Tibial nerve (tissue), 4 donors: ENCODE measurements at places on chromosomes 3 and 15. TPM values are rescaled to one million over a fixed set of nuclear protein-coding genes. Genes with fewer than 3 reads are reported as not detected.

DNA sequence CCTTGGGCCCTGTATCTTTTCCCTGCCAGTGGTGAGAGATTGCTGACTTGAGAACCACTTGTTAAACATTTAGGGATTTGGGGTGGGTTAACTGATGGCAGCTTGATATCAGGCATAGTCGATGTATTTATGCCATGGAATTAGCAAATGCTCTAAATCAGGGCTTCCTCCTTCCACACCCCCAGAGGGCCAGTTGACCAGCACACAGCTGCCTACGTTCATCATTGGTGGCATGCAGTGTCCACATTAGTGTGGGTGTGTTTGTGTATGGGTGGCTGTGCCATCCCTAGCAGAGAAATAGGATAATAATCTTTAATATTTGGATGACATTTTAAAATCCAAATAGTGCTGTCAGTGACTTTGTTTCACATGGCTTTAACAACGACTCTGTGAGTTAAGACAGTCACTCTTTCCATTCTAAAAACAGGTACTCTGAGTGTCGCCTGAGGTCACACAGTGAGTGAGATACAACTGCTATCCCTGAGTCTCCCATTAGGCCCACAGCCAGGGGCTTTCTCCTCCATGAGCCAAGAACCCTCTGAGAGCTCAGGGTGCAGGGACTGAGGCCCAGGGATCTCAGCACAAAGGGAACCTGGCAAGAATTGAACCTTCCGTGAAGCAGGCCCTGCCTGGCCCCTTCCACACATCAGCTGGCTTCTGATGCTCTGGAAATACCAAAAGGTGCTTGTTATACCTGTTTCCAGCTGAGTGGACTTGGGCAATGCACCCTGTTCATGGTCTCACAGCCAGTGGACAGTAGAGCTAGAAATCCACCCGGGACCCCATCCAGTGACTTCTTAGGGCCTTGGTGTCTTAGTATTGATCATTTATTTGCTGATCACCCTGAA, 4.3 kb upstream of the LTF start:
- H3K4me3 ChIP-seq: no peak overlapping the region
- no peaks in the 10 kb centered on the region for H3K36me3 ChIP-seq
- DNase-seq: no peak
- H3K4me1 ChIP-seq: no peaks in the 10 kb centered on the region
- no peak overlapping the region for H3K27ac ChIP-seq
- H3K27me3 ChIP-seq: peaks cover 14% of the 10 kb centered on the region

DNA sequence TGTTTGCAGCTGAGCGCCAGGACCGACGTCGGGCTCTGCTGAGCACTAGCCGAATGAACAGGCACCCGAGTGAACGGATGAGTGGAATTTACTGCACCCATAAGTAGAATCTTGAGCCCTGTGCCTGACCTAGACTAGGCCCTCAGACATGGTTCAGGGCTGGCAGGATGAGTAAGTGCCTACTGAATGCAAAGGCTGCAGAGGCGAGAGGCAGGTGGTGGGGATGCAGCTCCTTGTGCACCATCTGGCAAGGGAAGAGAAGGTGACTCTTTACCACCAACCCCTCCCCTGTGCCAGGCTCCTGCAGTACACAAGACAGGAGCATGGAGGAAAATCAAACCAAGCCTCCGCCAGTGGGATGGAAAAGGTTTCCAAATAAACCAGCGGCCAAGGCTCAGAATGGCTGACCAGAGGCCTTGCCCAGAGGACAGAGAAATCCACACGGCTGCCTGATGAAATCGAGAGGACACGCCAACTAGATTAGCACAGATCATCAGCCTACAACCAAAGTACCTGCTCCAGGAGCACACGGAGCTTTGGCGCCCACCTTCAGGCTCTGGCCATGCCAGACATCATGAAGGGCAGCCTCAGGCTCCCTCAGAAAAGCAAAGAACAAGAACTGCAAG, 141.7 kb upstream of the IQSEC1 start:
- no peaks in the 10 kb centered on the region for H3K27me3 ChIP-seq
- no peaks in the 10 kb centered on the region for H3K4me1 ChIP-seq
- H3K27ac ChIP-seq: no peak overlapping the region
- H3K36me3 ChIP-seq: no peaks in the 10 kb centered on the region

GRCh38 chr3:85030052-85030451, 71.3 kb downstream of the CADM2 start:
- H3K27me3 ChIP-seq: no peaks in the 10 kb centered on the region
- no peak overlapping the region for H3K4me3 ChIP-seq
- H3K36me3 ChIP-seq: no peaks in the 10 kb centered on the region
- H3K4me1 ChIP-seq: no peaks in the 10 kb centered on the region

LYZL4 gene
- total RNA-seq: not detected

AGBL1 gene
- under 0.01 TPM for total RNA-seq

PPARG gene
- total RNA-seq: 20.0 TPM

GALNT15 gene
- total RNA-seq: 830 TPM
